Effector CD4-positive, alpha-beta T cell (primary cell): ENCODE measurements at places on chromosomes 3 and 15.

DNA sequence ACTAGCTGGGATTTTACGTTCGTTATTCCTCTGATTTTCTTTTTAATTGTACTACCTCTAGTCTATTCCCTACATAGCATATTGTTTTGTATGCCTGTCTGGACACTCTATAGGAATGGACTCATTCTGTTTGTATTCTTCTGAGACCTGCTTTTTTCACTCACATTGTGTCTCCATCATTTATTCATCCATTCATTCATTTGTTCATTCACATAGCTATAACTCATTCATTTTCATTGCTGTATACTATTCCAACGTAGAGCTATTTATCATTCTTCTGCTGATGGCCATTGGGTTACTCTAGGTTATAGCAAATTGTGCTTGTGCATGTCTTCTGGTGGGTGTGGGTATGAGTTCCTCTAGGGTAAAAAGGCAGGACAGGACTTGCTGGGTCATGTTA is 74.0 kb upstream of the SLC6A6 start:
- DNase-seq, result no peak

GRCh38 chr3:198026620-198027019 is 66.6 kb downstream of the LMLN start:
- DNase-seq, result no peak

DNA sequence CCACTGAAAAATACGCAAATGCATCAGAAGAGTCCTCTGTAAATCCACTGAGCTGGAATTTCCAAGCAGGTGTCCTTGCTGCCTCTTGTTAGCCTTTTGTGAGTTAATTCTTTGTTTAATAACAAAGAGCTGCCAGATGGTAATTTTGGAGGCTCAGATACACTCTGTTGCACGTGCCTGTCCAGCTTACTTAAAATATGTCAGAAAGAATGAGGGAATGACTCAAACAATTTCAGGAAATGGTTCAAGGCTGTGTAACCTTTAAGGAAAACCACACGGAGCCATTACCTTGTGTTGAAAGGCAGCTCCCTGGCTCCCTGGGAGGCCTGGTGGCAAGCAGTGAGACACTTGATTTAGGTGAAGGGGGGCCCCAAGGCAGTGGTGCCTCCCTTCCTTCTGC is 302.2 kb upstream of the CTDSPL start:
- DNase-seq, result no peak

- DNase-seq, result no peak
These were observed 490.0 kb downstream of the NAALADL2 start for GRCh38 chr3:175349168-175349567.

- no peak for DNase-seq
These were observed 1.7 kb downstream of the KLHL25 start for GRCh38 chr15:85792912-85793590.

DNA sequence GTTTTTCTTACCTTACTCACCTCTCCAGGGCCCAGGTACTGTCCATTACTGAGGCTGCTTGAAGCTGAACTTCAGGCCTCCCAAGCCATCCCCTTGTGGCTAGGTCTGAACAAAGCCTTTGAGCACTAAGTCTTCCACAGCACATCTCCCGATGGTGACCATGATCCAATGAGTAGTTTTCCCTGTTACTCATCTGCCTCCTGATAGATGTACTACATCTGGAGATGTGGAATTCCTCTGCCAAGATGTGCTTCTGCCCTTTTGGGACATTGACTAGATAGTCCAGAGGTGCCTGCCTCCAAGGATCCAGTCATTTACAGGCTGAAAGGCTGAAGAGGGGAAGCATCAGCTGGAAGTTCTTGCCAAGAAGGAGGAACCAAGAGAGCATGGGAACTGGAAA is 28.9 kb upstream of the SLC35G2 start:
- no peak for DNase-seq

GRCh38 chr3:11381141-11381540 is 108.9 kb downstream of the ATG7 start:
- no peak for DNase-seq

- DNase-seq, result no peak
These were observed 92.0 kb downstream of the GAP43 start for GRCh38 chr3:115715241-115715745.

DNA sequence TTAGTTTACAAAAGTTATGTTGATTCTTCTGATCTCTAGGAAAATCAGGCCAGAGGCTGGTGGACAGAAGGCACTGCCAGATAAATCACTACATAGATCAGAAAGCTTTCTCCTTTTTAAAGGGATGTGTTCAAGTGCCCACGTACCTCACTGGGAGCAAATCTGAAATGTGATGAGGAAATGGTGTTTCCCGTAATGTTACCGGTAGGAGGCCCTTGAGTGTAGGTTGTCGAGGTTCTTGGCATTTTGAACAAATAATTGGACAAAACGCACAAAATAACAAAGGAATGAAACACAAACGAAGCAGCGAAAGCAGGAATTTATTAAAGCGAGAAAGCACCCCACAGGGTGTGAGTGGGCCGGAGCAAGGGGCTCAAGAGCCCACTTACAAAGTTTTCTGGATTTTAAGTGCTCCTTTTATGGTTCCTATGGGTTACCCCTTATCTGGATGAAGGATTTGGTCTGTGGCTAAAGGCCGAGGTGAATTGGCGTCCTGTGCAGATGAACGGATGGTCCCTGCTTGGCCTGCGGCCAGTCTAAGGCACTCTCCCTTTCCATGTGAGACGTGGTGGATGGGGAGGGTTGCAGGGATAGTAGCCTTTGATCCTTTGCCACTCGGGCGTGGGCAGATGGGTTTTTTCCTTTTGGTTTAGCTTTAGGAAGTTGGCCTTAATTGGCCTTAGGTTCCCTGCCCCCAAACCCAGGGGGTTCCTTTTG is 1.0 kb downstream of the SNX1 start:
- DNase-seq, result no peak

- no peak for DNase-seq
These were observed 58.9 kb upstream of the FURIN start for GRCh38 chr15:90809536-90809935.

- DNase-seq, result no peak
These were observed 90.9 kb downstream of the SEC22A start for GRCh38 chr3:123292321-123293310.

- DNase-seq, result no peak
These were observed 204.9 kb downstream of the TIGIT start for GRCh38 chr3:114498539-114499370.

DNA sequence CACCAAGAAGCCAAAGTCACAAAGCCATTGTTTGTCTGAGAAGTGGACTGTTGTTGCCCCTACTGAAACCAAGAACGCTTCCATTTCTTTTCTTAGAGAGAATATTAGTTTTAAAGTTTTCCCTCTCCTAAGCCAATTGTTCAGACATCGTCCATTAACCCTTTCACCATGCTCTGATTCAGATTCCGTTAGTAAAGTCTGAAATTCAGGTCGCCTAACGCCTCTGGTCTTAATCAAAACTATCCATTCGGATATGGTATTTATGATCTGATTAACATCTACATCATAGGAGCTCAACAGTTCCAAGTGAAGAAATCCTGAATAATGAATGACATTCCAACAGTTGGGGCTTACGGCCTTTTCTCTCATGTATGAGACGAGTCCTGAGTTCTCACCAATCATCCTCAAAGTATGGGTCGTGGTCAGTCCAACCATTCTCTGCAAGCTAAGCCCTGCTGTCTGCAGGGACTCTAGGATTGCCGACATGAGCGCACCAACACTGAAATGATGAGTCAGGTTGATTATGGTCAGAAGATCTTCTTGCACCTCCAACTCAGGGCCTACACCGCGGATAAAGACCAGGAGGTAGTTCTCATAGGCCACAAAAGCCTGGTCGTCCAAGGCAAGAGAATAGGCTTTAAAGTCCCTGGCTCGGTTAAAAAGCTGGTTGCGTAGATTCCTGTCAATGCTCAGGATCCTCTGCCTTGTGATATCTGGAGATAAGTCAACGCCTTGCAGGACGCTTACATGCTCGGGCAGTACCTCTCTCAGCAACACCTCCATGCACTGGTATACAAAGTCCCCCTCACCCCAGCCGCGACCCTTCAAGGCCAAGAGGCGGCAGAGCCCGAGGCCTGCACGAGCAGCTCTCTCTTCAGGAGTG is 767 bp downstream of the EPM2AIP1 start:
- DNase-seq, result no peak
